Psoas muscle (tissue), 8 donors: ENCODE measurements at places on chromosomes 11 and 22. TPM values are rescaled to one million over a fixed set of nuclear protein-coding genes. Genes with fewer than 3 reads are reported as not detected.

Gene B3GAT1
- total RNA-seq = 0.13 TPM

- DNase-seq = peak; percentile 89
Measured at GRCh38 chr22:33302049-33302545, 243.9 kb upstream of the SYN3 start.

DNA sequence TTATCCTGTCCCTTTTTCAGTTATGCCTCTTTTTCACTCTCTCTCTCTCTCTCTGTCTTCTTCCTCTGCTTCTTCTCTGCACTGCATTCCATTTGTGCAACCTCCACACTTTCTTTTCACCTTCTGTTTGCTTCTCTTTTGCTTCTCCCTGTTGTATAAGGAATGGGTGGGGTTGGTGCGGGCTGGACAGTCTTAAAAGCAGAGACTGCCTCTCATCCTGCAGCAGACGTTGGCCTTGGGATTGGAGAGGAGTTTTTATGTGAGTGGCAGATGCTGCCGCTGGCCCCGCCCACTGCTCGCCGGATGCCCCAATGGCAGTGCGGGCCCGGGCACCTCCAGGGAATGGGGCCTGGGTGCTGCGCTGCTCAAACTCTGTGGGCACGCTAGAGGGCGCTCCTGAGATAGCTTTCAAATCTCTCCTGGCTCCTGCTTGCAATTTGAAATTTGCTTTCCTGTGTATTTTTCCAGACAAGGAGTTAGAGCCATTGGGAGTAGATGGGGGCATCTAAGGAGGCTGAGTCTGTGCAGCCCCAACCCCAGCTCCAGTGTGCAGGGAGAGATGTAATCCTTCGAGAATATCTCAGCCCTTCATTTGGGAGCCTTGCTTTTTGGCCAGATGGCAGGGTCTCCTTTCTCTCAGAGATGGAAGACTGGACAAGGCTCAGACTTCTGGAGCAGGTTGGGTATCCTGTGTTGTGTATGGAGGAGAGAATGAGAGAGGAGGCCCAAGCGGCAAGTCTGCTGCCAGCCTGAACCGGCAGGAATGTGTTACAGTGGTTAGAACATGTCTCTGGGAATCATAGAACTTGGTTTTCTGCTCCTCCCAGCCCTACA, 81.2 kb downstream of the GRAMD1B start:
- peak; percentile 87 for DNase-seq

GRCh38 chr22:35534091-35534490, 6.5 kb upstream of the RASD2 start:
- DNase-seq = no peak

DNA sequence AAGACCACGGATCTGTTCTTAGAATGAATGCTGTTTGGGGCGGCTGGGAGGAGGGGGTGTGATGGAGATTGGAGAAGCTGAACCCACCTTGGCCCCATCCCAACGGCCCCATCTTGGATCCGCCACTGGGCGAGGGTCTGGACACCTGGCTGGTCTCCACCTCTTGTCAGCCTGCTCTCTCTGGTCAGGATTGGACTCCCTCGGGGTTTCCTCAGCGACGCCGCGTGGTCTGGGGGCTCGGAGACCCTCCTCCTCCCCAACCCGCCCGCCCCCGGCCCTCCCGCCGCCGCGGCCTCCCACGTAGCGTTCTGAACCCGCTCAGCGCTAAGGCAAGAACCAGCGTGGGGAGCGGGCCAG, 4.3 kb upstream of the FLI1 start:
- DNase-seq = no peak

Gene SERPIND1
- total RNA-seq = not detected

- peak; percentile 57 for DNase-seq
Measured at GRCh38 chr11:79439886-79440570, 802 bp downstream of the TENM4 start.
